ENCODE measurements at places on chromosomes 3 and 15.

- no peak for DNase-seq
Observed at GRCh38 chr15:64051407-64052259, 5.3 kb upstream of the DAPK2 start.

DNA sequence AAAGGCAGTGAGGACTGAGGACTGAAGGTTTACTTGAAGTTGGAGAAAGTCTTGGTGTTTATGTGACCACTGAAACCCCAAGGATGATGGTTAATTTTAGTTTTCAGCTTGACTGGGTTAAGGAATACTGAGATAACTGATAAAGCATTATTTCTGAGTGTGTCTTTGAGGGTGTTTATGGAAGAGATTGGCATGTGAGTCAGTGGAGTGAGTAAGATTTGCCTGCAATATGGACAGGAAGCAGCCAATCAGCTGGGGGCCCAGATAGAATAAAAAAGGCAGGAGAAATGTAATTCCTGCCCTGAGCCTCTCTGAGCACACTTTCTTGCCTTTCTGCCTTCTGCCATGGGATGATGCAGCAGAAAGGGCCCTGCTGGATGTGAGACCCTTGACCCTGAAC lies 92.4 kb downstream of the KBTBD8 start:
- no peak for DNase-seq

DNA sequence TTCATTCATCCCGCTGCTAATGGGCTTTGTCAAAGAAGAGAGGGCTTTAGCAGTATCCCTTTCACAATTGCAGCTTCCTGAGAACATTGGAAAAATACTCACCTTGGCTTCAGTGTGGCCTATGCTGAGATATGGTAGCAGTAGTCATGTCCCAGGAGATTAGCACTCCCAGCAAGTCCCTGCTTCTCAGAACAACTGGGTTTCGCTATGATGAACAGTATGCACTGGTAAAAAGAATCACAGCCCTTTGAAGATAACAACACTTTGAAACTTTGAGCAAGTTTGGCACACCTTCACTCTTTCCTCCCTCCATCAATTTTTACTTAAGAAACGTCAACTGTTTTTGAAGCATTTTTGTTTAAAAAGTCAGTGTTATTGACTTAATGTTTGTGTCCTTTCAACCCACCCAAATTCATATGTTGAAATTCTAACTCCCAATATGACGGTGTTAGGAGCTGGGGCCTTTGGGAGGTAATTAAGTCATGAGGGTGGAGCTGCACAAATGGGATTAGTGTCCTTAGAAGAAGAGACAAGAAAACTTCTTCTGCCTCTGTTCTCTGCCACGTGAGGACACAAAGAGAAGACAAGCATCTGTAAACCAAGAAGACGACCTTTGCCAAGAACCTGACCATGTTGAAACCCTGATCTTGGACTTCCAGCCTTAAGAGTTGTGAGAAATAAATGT lies 17.8 kb upstream of the PLSCR4 start:
- no peak for DNase-seq

DNA sequence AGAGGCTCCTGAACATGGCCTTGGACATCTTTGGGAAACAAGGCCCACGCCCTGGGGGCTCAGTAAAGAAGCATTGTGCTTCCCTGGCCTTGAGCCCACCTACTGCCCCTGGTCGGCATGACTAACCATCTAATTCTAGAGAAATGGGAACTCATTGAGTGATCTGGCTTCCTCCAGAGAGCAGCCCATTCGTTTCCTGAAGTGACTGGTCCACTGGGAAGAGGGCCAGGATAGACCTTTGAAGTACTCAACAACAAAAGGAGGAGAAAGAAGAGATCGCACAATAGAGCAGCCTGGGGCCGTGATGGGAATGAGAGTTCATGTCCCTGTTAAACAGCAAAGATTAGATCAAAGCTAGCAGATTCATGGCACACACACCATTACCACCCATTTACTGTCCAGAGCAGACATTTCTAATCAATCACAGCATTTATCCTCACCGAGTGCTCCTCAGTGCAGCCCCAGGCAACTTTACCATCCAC lies 514.4 kb upstream of the PROK2 start:
- DNase-seq, result no peak

DNA sequence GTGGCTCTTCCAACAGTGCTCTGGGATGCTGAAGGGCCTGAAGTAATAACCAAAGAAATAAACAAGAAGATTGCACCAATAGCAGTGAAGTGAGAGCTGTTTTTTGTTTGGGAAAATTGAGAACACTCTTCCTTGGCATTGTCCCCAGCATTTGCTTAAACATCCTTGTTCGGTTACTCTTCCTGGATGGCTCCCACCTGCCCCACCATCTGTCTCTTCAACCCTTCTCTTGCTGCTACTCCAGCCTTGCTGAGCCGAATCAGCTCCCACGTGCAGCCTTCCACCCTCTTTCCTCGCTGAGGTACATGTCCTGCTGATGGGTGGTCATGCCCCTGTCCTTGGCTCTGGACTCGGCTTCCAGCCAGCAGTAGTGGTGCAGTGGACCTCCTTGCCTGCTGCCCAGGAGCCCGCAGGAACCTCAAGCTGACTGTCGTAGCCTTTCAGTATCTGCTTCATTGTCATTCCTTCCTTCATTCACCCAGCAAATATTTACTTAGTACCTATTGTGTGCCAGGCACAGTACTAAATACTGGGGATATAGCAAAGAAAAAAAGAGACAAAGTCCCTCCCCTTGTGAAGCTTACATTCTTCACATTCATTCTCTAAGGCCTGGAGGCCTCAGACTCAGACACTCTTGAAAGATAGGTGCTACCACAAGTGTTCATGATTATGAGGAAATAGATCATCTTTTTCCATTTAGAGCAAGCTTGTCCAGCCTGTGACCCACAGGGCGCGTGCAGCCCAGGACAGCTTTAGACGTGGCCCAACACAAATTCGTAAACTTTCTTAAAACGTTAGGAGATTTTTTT lies 17.1 kb upstream of the VILL start:
- DNase-seq, result no peak

- no peak for DNase-seq
Observed at GRCh38 chr15:80878867-80879250, 99.7 kb downstream of the CEMIP start.

DNA sequence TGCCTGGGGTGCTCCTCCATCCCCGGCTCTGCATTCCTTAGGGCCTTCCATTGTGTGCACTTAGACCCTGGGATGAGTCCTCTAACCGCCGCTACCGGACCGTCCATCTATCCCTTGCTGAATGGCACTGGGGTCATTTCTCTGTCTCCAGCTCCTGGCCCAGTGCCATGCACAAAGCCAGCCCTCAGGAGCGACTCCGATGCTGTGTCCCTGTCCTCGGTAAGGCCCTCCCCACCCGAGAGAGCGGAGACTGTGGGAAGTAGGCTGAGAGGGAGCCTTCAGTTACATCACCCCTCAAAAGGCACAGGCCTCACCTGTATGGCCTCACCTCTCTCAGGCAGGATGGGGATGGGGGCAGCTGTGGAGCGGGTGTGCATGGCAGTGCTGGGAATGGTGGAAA lies 33.8 kb downstream of the MUC4 start:
- no peak for DNase-seq

DNA sequence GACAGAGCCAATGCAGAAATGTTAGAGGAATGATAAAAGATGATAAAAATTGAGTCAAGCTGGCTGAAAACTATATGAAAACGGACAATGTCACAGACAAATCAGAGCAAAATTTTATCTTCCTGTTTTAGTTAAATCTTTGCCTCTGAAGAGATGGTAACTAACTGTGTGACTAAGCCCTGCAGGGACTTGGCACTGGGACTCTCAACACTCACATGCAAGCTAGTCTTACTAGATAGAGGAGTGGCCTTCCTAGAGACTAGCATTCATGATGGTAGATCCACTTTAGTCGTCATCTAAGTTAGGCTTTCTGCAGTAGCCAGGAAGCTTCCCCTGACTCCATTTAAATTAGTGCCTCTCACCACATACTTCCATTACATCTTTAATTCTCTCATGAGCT lies 4.1 kb downstream of the CCDC191 start:
- DNase-seq, result no peak

- DNase-seq, result no peak
Observed at GRCh38 chr3:29026959-29027358, 253.9 kb upstream of the RBMS3 start.

- DNase-seq, result no peak
Observed at GRCh38 chr3:51777985-51778384, 1.1 kb downstream of the IQCF6 start.

DNA sequence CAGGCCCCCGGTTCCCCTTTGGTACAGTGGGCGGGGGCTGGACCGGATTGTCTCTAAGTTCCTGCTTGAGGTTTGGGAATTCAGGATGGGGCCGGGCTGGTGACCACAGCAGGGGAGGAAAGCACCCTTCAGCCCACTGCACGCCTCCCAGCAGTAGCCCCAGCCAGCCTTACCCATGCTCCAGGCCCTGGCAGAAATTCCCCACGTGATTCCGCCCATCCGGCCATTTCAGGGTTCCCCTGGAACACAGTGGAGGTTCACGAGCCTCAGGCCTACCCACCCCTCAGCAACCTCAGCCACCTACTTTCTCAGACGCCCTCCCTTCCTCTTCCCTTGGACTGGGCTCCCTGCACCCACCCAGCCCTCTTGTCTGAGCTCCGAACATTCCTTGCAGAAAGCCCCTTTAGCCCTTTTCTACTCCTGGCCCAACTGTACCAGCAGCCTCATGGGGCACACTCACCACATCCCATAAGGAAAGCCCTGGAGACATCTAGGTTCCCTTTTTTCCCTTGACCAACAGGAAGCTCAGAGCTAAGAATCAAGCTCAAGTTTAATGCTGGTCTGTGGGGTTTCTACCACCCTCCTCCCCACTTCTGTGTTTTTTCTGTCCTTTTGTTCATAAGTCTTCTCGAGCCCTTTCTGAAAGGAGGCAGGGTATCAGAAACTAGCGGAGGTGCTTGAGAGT lies 11.5 kb downstream of the ALS2CL start:
- DNase-seq, result no peak

DNA sequence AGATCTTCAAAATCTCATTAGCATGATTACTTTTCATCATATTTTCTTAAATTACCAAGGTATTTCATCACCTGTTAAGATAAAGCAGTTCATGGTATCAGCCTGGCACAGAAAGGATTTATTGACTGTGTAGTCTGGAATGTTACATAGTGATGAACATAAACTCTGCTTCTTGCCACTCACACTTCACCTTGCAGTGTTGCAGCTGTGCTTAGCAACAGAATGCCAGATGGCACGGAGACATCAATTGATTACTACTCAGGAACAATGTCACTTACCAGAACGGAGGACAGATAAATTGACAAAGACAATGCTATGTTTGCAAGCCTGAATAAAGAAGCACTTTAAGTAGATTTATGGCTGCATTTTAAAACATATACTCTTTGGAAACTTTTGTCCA lies 15.0 kb upstream of the BCHE start:
- DNase-seq, result no peak
